Right hindlimb (tissue), 1 donor: ENCODE measurements at places on chromosomes 11 and 22.

- no peak for DNase-seq
Measured at GRCh38 chr11:26333906-26334305, 2.0 kb downstream of the ANO3 start.

DNA sequence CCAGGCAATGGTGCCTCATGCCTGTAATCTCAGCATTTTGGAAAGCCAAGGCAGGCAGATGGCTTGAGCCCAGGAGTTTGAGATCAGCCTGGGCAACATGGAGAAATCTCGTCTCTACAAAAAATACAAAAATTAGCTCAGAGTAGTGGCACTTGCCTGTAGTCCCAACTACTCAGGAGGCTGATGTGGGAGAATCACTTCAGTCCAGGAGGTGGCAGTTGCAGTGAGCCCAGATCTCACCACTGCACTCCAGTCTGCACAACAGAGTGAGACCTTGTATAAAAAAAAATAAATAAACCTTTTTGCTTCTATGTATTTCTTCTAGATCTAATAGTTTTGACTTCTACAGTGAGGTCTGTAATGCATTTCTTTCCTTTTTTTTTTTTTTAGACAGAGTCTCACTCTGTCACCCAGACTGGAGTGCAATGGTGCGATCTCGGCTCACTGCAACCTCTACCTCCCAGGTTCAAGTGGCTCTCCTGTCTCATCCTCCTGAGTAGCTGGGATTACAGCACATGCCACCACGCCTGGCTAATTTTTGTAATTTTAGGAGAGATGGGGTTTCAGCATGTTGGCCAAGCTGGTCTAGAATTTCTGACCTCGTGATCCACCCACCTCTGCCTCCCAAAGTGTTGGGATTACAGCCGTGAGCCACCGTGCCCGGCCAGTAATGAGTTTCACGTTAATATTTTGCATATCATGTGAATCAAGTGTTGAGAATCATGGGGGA, 18.1 kb upstream of the RDX start:
- no peak for DNase-seq

DNA sequence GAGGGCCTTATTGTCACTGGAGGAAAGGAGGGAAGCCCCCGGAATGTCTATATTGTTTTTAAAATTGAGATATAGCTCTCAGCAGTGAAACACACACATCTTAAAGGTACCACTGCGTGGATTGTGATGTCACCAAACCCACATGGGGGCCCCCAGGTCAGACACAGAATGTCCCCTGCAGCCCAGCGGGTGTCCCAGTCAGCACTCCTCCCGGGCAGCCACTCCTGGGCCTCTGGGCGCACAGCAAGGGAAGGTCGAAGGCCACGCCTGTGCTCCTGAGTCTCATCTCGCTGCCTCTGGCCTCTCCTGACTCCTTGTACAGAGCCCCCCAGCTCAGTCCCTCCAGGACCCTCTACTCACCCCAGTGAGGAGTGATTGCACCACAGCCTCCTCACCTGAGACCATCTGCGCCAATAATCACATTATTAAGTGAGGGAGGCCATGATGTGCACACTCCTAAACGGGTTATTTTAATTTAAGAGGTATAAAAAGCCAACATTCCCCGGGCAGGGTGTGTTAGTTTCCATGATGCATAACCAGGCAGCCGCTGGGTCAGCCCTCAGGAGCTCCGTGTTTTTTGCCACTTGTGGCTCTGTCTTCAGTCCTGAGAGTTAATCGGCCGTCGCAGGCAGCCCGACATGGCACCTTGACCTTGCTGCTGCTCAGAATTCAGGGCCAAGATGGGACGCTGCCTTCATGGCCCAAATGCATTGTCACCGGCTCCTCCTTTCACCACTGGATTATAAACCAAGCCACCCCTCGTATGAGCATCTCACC, 1089.3 kb downstream of the BRD1 start:
- DNase-seq, result no peak

DNA sequence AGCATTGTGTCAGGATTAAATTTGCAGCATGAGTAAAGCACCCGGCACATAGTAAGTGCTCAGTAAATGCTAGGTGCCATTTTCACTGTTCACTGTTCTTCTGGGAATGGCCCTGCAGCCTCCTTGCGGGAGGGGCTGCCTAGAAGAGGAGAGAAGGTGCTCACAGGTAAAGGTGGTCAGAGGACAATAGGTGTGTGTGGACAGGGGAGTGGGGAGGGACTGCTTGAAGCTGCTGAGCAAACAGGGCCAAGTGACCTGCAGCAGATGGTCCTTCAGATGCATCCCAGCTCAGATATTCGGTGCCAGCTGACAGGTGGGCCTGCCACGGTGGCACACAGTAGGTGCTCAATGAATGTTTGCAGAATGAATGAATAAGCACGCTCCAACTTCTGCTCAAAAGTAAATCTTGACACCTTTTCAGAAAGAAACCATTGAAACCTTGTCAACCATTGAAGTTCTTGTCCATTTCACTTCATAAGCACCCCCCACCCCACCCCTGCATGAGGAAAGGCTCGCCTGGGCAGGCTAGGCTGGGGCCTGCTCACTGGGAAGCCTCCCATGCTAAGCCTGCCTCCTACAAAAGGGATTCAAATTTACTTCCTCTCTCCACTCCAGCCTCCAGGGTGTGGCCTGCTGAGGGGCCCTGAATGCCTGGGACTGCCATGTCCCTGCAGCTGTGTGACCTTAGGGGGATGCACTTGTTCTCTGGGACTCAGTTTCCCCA, 1.6 kb downstream of the KIAA0930 start:
- no peak for DNase-seq

- no peak for DNase-seq
Measured at GRCh38 chr22:19045094-19045493, 77.1 kb downstream of the DGCR2 start.
